ENCODE measurements at places on chromosomes 3 and 15.

- DNase-seq: no peak
These were observed 114.5 kb upstream of the ARPP21 start for GRCh38 chr3:35524856-35525255.

- DNase-seq: no peak
These were observed 29.2 kb upstream of the CNTN3 start for GRCh38 chr3:74643636-74644035.

DNA sequence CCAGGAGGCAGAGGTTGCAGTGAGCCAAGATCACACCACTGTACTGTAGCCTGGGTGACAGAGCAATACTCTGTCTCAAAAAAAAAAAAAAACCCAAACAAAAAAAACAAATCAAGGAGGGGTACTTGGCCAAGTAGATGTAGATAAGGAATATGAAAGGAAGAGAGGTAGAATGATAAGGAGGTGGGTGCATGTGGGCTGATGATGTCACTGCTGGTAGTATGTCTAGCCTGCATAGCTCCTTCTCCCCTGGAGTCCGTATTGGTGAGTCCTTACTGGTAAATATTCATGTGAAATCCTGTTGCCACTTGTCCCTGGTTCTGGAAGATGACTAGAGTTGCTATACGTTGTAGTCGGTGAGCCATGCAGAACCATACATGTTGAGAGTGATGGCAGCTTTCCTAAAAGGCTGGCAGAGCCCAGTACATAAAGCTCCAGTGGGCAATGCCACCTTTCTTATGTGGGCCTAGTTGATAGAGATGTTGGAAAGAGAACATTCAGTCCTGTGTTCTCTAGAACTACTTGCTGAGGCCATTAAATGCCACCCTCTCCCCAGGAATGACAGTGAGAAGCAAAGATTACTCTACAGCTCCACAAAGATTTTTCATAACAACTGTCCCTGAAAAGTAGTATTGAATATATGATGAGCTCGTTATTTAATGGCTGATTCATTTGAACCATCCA, 11.0 kb downstream of the KAT2B start:
- no peak for DNase-seq

DNA sequence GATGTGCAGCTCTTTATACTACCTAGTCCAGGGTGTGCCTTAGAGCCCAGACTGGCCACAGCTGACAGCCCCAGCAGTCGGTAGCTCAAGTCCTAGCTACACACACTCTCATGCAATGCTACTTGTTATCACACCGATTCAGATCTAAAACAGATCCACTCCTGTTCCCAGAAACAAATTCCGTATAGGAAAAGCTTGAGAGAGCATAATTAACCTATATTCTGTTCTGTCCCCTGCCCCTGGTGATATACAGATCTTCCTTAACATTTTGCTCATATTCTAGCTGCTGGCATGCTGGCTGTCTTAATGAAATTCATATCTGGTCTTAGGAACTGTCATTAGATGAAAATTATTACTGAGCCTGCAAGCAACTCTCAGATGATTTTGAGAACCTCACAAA, 204.3 kb downstream of the SOX2 start:
- no peak for DNase-seq

DNA sequence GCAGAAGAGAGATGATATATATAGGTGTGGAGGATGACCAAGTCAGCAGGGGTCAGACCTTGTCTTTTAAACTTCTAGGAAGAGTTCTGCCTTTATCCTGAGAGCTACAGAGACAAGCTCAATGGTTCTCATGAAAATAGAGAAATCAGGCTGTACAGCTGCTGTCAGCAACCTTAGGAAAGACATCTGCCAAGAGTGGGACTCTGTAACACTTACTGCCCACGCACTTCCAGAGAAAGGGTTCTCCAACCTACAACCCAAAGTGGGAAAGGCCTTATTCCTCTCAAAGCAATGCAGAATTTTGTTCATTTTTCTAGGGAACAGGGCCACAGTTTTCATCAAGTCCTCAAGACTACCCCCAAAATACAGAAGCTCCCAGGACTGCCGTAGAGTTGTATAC, 138.7 kb downstream of the STT3B start:
- no peak for DNase-seq

- DNase-seq: peak; percentile 23
These were observed 35.1 kb downstream of the SNTN start for GRCh38 chr3:63687278-63688225.

DNA sequence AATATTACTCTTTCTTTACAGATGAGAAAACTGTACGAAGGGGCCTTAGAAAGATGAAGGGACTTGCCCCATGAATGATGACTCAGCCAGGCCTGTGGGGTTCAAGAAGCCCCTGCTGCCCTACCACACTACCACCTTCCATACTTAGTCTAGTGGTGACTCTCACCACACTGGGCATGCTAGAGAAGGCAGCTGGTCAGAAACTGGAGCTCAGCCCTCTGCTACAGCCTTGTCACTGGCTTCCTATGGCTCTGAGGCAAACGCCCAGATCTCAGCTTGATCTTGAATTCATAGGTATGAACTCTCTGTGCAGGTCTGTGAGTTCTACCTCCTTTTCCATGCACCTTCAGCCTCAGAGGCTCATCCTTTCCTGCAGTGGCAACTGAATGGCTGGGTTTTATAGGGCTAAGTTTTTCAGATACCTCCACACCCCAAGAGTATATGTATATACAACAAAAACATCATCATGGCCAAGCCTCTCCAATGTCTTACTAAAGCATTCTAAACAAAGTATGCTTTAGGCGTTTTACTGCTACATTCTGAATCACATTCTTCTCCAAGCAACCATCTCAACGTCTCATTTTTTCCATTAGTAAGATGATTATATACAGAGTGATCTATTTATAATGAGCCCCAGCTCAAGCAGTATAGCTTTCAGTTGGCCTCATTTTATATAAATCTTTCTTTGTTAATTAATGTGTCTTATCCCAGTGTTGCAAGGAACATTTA, 234.1 kb downstream of the GREM1 start:
- no peak for DNase-seq

- DNase-seq: no peak
These were observed 477.9 kb upstream of the NECTIN3 start for GRCh38 chr3:110593749-110594148.

- no peak for DNase-seq
These were observed 480.7 kb upstream of the ADAMTS9 start for GRCh38 chr3:65168547-65168946.

GRCh38 chr3:52220380-52221026, 4.9 kb downstream of the TLR9 start:
- peak; percentile 55 for DNase-seq

DNA sequence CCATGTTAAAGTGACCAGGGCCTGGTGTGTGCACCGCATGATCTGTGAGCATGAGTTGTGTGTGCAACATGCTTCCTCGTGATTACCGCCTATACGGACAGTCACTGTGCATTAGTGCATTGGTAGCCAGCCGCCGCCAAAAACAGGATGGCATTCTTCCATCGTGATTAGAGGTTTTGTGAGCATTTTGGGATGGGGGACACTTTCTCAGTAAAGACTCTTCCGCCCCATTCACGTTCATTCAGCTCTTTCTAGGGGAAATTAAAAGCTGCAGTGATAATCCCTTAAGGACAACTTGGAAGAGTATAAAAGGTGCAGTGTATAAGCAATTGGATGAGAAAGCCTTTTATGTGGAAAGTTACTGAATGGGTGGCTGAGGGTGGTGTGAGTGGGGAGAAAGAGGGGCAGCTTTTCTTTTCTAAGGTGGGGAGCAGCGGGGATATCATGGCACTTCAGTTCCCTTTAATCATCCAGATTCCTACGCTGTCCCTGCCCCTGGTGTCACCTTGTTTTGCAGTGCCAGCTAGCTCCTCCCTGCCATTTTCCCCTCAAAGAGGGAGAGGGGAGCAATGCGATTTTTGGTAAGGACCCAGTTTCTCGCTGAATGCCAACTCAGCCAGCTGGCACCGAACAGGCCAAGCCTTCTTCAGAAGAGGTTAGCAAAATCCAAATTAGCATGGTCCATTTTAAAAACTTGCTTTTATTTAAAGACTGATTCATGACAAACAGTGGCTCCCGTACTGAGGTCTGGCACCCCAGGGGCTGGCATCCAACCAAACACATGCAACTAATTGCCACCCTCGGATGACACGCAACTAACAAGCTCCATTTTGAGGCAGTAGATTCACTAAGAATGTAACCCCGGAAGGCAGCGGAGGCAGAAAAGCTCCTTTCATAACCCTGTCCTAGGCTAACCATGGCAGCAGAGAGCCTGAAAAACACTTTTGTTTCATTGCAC, 447.8 kb downstream of the FHIT start:
- no peak for DNase-seq

DNA sequence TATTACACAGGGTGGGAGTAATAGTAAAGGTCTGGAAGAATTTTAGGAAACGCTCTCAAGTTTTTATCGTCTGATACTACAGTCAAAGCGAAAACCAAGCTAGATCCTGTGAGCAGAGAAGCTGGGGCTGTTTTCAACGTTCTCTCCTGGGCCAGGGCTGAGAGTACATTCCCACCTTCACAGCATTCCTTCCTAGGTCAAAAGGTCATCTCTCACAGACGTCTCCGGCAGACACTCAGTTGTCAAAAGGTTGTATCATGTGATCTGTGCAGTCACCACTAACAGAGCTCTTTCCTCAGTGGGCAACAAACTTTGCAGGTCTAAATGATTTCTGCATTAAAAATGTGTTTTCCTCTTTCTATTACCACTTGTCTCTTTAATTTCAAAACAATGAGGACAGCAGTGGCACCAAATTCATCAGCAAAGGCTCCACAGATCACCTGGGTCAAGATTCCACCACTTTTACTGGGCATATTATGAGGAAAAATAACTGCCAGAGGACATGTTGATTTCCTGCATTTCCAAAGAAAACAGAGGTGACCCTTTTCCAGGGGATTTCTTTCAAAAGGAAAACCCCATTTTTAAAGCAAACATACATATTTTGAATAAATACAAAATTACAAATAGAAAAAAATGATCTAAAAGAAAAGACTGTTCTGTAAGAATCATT, 41.9 kb downstream of the MEIS2 start:
- DNase-seq: no peak

DNA sequence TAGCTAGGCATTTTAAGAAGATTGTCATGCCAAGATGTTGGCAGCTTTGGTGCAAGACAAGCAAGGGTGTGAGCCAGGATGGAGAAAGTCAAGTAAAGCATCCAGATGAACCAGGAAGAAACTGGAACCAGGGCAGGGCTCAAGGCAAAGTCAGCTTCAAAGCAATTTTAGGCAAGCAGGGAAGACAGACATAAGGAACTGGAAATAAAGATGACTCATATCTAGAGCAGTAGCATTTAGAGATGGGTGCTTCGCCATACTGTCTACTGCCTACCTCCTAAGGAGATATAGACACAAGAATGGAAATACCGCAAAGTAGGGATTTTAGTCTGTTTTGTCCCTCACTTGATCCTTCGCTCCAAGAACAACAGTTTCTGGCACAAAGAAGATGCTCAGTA, 59.9 kb downstream of the RYR3 start:
- no peak for DNase-seq

DNA sequence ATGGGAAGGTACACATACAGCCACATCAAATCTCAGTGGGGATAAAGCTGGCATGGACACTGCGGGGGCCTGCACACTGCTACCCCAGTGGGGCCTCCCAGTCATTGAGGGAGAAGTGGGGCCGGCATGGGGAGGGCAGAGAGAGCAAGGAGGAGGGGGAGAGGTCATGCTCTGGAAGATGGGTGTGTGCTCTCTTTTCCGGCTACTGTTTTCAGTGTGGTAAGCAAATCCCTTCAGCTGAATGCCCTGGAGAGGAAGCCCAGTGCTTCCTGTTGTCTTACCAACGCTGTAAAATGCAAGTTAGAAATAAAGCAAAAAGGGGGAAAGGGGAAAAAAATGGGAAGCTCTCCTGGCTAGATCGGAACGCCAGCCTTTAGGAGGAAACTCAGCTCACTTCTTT, 30.8 kb downstream of the NRROS start:
- no peak for DNase-seq

- DNase-seq: no peak
These were observed 24.4 kb downstream of the NR2F2 start for GRCh38 chr15:96354731-96355567.

DNA sequence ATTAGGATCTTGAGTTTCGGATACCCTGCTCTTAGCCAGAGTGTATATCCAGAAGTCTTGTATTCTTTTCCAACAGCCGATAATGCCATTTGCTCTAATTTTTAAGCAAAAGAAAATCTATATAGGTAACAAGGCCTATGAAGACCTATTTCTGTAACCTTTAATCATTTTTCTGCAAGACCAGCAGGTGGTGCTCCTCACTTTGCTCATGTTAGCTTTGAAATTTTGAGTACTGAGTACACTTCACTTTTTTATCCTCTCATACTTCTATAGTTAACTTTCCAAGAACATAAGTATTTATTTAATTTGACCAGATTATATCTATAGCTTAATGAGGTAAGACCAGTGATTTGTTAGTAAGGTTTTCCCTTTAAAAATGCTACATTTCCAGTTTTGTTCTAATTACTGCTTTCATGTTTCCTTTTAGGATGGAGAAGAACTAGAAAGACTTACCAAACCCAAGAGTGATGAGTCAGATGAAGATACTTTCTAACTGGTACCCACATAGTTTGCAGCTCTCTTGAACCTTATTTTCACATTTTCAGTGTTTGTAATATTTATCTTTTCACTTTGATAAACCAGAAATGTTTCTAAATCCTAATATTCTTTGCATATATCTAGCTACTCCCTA, 20.5 kb downstream of the SLC35A5 start:
- peak; percentile 44 for DNase-seq

- no peak for DNase-seq
These were observed 59.6 kb downstream of the ABTB1 start for GRCh38 chr3:127732303-127732702.

- DNase-seq: no peak
These were observed 617.2 kb upstream of the UBE2E2 start for GRCh38 chr3:22585911-22586310.

- DNase-seq: no peak
These were observed 16.2 kb downstream of the NEDD4 start for GRCh38 chr15:55977231-55977630.

DNA sequence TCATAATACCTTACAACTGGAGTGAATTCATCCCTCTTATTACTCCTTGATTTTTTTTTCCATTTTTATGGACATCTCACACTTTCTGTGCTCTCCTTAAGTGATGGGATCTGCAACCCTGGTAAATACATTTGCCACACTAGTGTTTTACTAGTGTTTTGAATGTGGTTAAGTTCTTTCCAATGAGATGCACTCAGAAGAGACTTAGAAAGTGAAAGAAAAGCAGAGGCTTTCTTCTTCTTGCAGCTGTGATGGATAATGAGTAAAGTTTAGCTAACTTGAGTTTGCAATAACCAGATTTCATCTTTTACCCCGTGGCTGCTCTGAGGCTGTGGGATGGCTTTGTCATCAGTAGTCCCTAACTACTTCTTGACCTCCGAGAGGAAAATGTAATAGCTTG, 1248.4 kb downstream of the NSUN3 start:
- no peak for DNase-seq

GRCh38 chr3:14467814-14468620, 65.6 kb downstream of the SLC6A6 start:
- peak; percentile 18 for DNase-seq

- no peak for DNase-seq
These were observed 105.2 kb upstream of the DCBLD2 start for GRCh38 chr3:99006686-99007085.

GRCh38 chr3:188598894-188599293, 444.9 kb downstream of the LPP start:
- DNase-seq: no peak

GRCh38 chr15:25700916-25701315, 162.2 kb downstream of the ATP10A start:
- DNase-seq: no peak

GRCh38 chr3:171453180-171453886, 6.9 kb downstream of the TNIK start:
- no peak for DNase-seq

GRCh38 chr3:141816958-141817357, 53.8 kb downstream of the GRK7 start:
- DNase-seq: no peak
